Heart left ventricle (tissue), 16 donors: ENCODE measurements at places on chromosomes 1 and 21.

GRCh38 chr1:175287377-175287776 lies 94.8 kb upstream of the KIAA0040 start:
- H3K4me1 ChIP-seq, result peaks cover 7% of the 10 kb centered on the region
- no peaks in the 10 kb centered on the region for H3K27me3 ChIP-seq
- no peak overlapping the region for H3K4me3 ChIP-seq
- DNase-seq, result no peak

DNA sequence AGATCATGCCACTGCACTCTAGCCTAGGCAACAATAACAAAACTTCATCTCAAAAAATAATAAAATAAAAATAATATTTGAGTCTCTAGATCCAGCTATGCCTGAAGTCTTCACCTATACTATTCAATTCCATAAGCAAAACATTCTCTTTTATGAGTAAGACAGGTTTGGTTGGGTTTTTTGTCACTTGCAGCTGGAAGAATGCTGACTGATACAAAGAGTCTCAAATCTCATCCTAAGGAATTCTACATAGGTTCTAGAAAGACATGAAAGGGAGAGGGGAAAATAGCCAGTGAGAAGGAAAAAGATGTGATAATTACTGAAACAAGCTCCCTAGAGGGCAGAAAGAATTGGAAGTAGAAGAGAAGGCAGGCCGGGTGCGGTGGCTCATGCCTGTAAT lies 30.4 kb upstream of the MED18 start:
- no peaks in the 10 kb centered on the region for H3K36me3 ChIP-seq
- no peak for DNase-seq
- H3K4me3 ChIP-seq, result no peak overlapping the region
- no peaks in the 10 kb centered on the region for H3K4me1 ChIP-seq
- no peaks in the 10 kb centered on the region for H3K27me3 ChIP-seq

- no peak overlapping the region for H3K27ac ChIP-seq
- no peak for DNase-seq
- no peaks in the 10 kb centered on the region for H3K36me3 ChIP-seq
- no peaks in the 10 kb centered on the region for H3K4me1 ChIP-seq
- no peaks in the 10 kb centered on the region for H3K27me3 ChIP-seq
Observed at GRCh38 chr1:233359431-233359830, 31.9 kb downstream of the MAP3K21 start.

DNA sequence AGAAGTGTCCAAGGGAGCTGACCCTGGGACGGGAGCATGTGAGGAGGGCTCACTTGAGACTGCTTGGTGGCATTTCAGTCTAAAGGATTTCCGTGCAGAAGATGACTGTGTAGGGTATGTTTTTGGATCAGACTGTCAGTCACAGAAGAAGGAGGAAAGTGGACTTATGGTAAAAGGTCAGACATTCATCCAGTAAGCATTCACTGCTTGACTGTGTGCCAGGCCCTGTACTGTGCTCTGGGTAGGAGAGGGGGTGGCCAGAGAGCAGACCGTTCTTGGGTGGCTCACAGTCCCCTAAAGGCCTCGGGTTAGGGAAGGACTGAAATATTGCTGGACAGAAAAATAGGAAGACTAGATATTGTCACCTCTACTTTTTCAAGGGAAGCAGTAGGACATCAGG lies 2.1 kb upstream of the SERINC2 start:
- DNase-seq, result no peak
- H3K4me3 ChIP-seq, result no peak overlapping the region
- no peaks in the 10 kb centered on the region for H3K27me3 ChIP-seq
- peaks cover 5% of the 10 kb centered on the region for H3K4me1 ChIP-seq
- no peaks in the 10 kb centered on the region for H3K36me3 ChIP-seq

DNA sequence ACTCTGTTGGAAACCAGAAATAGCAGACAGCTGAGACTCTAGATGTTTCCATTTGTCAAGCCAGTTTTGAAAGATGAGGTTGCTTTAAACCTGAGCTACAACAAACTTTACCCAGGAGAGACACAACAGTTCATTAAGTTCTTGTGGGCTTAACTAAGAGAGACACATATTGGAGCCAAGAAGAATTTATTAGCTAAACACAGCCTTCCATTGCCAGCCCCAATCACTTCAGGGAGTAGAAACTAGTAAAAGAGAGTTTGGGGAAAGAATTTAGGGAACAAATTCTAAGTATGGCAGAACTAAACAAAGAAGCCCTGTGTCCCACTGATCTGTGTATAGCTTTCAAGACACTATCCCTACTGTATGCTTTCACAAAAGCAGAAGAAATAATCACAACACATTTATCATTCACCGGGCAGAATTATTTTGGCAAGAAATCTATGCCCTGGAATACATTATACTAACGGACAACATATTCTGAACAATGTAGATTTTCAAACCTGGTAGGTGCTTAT lies 87.3 kb upstream of the KAZN start:
- no peak overlapping the region for H3K4me3 ChIP-seq
- DNase-seq, result no peak
- no peaks in the 10 kb centered on the region for H3K4me1 ChIP-seq

DNA sequence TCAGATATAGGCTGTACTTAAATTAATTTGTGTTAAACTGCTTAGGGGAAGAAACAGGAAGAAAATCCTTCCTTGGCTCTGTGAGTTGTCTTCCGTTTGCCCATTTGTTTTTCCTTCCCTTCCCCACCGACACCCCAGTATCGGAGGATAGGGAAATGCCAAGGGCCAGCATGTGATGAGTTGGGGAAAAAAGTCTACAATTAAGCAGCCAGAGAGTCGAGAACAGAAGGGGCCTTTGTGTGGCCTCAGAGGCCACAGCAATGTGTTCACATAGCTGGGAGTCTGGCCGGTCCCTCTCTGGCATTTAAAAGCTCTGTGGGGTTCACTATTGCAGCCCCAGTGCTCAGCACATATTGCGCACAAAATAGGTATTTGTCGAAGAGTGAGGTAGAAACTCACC lies 489.3 kb downstream of the MATN1 start:
- no peak for DNase-seq
- H3K36me3 ChIP-seq, result no peaks in the 10 kb centered on the region
- no peak overlapping the region for H3K27ac ChIP-seq
- H3K27me3 ChIP-seq, result no peaks in the 10 kb centered on the region
- no peaks in the 10 kb centered on the region for H3K4me1 ChIP-seq

DNA sequence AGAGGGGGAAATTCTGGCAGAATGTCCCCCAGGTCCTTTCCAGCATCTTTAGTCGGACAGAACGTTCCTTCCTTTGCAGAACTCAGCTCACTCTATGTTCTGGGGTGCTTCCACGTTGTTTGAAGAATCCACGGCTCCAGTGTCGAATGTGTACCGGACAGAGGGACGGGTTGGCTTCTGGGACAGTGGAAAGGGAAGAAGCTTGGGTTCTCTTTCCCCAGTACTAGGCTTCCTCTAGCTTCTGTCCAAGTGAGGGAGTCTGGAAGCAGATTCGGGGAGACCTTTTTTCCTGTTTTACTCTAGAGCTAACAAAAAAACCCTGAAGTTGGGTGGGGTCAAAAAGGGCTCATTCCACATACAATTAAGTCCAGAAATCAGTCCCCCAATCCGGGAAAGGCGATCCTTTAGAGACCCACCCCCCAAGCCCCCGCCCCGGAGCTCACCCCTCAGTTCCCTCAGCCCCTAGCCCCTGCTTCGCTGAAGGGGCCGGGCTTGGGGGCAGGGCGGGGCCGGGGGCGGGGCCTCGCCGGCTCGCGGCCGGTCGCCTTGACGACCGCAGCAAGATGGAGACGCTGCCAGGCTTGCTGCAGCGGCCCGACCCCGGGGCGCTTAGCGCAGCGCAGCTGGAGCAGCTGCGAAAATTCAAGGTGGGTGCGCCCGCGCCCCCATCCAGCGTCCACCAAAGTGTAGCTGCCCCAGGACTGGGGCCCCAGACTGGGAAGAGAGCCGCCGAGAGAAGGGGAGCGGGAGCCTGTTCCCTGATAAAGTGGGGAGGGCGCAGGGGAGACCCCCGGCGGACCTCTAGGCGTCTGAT lies at the start of gene RIIAD1:
TSS of gene RIIAD1 (plus strand) at position 549 of the 814 bp plus-strand sequence. CDS start at position 564, 15 bp downstream.
- H3K27me3 ChIP-seq, result peaks cover 13% of the 10 kb centered on the region
- peak; percentile 50 for DNase-seq
- peak within 1 kb of the TSS; percentile 44 for H3K4me3 ChIP-seq
- H3K4me1 ChIP-seq, result peaks cover 53% of the 10 kb centered on the region

GRCh38 chr1:6239950-6240768 lies 3.8 kb upstream of the HES3 start:
- no peak overlapping the region for H3K27ac ChIP-seq
- no peak overlapping the region for H3K4me3 ChIP-seq
- H3K36me3 ChIP-seq, result no peaks in the 10 kb centered on the region
- peaks cover 10% of the 10 kb centered on the region for H3K4me1 ChIP-seq

- no peak overlapping the region for H3K4me3 ChIP-seq
- no peak for DNase-seq
- H3K4me1 ChIP-seq, result no peaks in the 10 kb centered on the region
- H3K36me3 ChIP-seq, result no peaks in the 10 kb centered on the region
Observed at GRCh38 chr1:208600456-208601190, 356.4 kb upstream of the PLXNA2 start.

DNA sequence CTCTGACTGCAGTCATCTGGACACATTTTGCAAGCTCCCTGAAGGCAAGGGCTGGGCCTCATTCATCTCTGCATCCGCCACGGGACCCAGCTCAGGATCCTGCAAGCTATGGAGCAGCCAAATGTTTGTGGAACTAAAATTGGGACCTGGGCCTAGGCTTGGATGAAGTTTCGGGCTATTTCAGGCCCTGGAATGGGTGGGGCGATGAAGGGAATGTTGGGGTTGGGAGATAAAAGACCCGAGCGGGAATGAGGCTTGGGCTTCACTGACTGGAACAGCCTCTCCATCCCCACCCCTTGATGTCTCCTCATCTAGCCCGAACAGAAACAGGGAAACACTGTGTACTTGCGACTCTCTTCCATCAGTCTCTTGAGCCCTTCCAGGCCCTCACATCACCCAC lies 7.3 kb upstream of the AHCYL1 start:
- H3K4me3 ChIP-seq, result no peak overlapping the region
- DNase-seq, result no peak
- no peaks in the 10 kb centered on the region for H3K4me1 ChIP-seq
- peak overlapping the region; percentile 25 for H3K27ac ChIP-seq
- H3K36me3 ChIP-seq, result no peaks in the 10 kb centered on the region

GRCh38 chr1:195328102-195328501 lies 1280.1 kb downstream of the KCNT2 start:
- no peaks in the 10 kb centered on the region for H3K27me3 ChIP-seq
- H3K4me1 ChIP-seq, result no peaks in the 10 kb centered on the region
- H3K36me3 ChIP-seq, result no peaks in the 10 kb centered on the region

GRCh38 chr21:25772686-25773085 lies 37.9 kb downstream of the GABPA start:
- DNase-seq, result no peak
- no peaks in the 10 kb centered on the region for H3K4me1 ChIP-seq
- no peak overlapping the region for H3K4me3 ChIP-seq
- H3K27ac ChIP-seq, result no peak overlapping the region
- H3K27me3 ChIP-seq, result no peaks in the 10 kb centered on the region
- peaks cover 36% of the 10 kb centered on the region for H3K36me3 ChIP-seq

- H3K27me3 ChIP-seq, result no peaks in the 10 kb centered on the region
- no peaks in the 10 kb centered on the region for H3K36me3 ChIP-seq
- no peaks in the 10 kb centered on the region for H3K4me1 ChIP-seq
- no peak for DNase-seq
- H3K27ac ChIP-seq, result no peak overlapping the region
Observed at GRCh38 chr21:36175771-36176565, 19.3 kb downstream of the DOP1B start.

DNA sequence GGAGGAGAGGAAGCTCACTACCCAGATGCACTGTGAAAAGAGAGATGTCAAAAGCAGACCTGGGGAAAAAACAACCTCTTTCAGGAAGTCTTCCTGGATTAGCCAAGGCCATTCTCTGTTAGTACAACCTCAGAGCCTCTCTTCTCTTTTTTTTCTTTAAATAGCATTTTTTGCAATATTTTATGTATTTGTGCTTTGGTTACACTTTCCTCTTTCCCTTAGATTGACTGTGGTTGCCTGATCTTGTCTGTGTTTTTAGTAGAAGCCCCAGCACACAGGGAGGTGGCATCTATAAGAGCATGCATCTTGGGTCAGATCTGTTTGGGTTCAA lies 18.8 kb downstream of the SLC26A9 start:
- H3K27ac ChIP-seq, result no peak overlapping the region
- no peak overlapping the region for H3K4me3 ChIP-seq

DNA sequence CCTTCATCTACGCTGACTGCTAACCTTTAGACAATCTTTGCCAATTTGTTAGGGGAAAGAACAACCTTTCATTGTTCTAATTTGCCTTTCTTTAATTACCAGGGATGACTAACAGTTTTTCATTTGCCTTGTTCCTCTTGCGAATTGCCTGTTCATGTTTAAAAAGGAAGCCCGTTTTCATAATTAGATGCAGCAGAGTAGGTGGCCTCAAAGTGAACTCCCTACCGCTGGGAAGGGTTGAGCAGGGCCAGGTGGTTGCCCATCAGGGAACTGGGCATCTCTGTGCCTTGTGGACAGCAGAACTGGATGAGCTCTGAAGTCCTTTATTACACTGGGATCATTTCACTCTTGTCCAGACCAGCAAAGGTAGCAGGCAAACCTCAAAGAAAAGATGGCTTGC lies 59.0 kb downstream of the HIVEP3 start:
- no peak overlapping the region for H3K4me3 ChIP-seq
- H3K27me3 ChIP-seq, result no peaks in the 10 kb centered on the region
- no peak overlapping the region for H3K27ac ChIP-seq
- H3K4me1 ChIP-seq, result peaks cover 6% of the 10 kb centered on the region
- no peak for DNase-seq

- H3K27me3 ChIP-seq, result no peaks in the 10 kb centered on the region
- H3K36me3 ChIP-seq, result no peaks in the 10 kb centered on the region
- peak; percentile 28 for DNase-seq
- H3K27ac ChIP-seq, result no peak overlapping the region
Observed at GRCh38 chr1:192445839-192446489, 129.2 kb downstream of the RGS21 start.

GRCh38 chr1:113576271-113576670 lies 183.0 kb downstream of the PHTF1 start:
- no peaks in the 10 kb centered on the region for H3K4me1 ChIP-seq
- no peaks in the 10 kb centered on the region for H3K36me3 ChIP-seq
- no peak overlapping the region for H3K27ac ChIP-seq
- DNase-seq, result no peak
- H3K27me3 ChIP-seq, result no peaks in the 10 kb centered on the region
- H3K4me3 ChIP-seq, result no peak overlapping the region

DNA sequence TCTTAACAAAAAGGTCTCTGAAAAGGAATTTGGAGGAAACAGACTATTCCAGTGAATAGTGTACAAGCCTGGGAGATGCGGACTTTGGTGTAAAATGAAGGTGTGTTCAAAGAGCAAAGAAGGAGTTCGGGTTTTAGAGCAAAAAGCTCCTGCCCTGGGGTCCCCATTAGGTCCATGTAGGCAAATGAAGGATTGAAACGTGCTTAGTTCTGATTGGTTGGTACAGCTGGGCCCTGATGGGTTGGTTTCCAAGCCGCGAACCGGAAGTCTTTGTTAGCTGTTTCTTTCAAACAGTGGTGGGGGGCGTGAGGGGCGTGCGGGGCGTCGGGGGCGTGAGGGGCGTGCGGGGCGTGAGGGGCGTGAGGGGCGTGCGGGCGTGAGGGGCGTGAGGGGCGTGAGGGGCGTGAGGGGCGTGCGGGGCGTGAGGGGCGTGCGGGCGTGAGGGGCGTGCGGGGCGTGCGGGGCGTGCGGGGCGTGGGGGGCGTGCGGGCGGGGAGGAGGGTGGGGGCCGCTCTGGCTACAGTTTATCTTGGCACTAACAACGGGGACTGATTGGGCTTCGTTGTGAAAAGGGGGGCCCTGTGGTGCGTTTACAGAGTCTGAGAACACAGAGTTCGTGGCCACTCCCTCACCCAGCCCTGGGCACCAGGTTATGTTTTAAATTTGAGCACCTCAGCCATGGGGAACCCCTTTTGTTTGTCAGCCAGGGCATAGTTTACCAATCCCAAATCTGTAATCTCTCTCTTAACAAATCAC lies 29.4 kb downstream of the LRRC3 start:
- DNase-seq, result no peak
- no peaks in the 10 kb centered on the region for H3K4me1 ChIP-seq
- no peak overlapping the region for H3K27ac ChIP-seq
- H3K27me3 ChIP-seq, result no peaks in the 10 kb centered on the region
